ENCODE measurements at places on chromosomes 5 and 9. TPM values are rescaled to one million over a fixed set of nuclear protein-coding genes. Genes with fewer than 3 reads are reported as not detected.

The TAF11L10 gene
- not detected for polyA plus RNA-seq

- DNase-seq, result no peak
Measured at GRCh38 chr5:91469517-91470165, 86.5 kb upstream of the ARRDC3 start.

GRCh38 chr5:32312197-32312594 lies 543 bp downstream of the MTMR12 start:
- DNase-seq, result peak; percentile 51

- peak; percentile 16 for DNase-seq
Measured at GRCh38 chr5:116652196-116652729, 77.6 kb upstream of the SEMA6A start.

GRCh38 chr9:98958271-98958984 lies 14.7 kb downstream of the COL15A1 start:
- peak; percentile 19 for DNase-seq

GRCh38 chr9:36543916-36544315 lies 28.8 kb upstream of the MELK start:
- DNase-seq, result no peak

DNA sequence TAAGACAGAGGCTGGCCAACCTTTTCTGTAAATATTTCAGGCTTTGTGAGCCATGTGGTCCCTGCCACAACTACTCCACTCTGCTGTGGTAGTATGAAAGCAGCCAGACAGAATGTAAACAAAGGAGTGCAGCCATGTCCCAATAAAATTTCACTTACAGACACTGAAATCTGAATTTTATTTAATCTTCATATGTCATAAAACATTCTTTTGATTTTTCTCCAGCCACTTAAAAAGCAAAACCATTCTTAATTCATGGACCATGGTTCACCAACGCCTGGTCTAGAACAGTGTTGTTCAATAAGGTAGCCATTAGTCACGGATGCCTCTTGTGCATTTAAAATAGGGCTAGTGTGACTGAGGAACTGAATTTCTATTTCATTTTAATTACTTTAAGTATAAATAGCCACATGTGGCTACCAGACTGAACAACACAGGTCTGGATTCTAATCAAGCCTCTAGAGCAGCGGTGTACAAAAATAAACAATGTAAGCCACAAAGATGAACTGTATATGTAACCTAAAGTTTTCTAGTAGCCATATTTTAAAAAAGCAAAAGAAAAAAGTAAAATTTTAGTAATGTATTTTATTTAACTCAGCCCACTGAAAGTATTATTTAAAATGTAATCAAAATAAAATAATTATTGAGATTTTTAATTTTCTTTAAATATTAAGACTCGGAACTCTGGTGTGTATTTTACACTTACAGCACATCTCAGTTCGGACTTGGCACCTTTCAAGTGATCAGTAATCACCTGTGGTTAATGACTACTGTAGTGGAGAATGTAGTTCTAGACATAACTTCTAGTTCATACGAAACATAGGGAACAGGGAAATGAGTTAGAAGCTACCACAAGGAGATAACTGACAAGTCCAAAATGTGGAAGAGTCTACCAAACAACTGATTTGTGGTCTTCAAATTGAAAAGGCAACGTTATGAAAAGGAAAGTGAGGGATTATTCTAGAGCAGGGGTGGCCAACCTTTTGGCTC lies 14.3 kb downstream of the GEMIN5 start:
- no peak for DNase-seq

GRCh38 chr5:40503439-40503838 lies 176.3 kb upstream of the PTGER4 start:
- peak; percentile 52 for DNase-seq

DNA sequence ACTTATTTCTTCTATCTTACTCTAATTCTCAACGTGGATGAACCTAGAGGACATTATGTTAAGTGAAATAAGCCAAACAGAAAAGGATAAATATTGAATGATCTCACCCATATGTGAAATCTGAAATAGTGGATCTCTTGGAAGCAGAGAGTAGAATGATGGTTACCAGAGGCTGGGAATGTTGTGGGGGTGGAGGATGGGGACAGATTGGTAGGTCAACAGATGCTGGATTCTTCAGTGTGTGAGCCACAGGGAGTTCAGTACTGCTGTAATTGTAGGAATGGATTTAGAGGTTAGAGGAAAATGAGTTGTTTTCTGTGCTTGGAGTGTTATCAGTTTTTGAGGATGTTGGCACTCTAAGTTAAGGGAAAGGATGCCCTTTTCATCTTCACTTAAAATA lies 190.6 kb downstream of the FBXL7 start:
- no peak for DNase-seq

DNA sequence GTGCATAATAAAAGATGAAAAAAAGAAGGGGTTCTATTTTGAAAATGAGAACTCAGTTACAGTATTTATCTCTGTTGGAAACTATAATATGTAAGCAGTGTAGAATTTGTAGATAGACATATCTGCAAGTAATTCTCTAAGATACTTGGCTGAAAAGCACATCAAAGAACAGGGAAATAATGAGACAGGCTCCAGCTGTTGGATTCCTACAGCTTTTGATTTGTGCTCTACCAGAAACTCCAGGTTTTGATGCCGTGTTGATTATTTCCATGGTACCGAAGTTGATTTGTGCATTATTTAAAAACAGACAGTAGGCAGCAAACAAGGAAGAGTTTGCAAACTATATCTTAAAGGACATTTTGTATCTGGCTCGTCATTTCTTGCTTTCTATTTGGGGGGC lies 2098.7 kb upstream of the WWC1 start:
- DNase-seq, result no peak
